ENCODE measurements at places on chromosomes 16 and 17.

DNA sequence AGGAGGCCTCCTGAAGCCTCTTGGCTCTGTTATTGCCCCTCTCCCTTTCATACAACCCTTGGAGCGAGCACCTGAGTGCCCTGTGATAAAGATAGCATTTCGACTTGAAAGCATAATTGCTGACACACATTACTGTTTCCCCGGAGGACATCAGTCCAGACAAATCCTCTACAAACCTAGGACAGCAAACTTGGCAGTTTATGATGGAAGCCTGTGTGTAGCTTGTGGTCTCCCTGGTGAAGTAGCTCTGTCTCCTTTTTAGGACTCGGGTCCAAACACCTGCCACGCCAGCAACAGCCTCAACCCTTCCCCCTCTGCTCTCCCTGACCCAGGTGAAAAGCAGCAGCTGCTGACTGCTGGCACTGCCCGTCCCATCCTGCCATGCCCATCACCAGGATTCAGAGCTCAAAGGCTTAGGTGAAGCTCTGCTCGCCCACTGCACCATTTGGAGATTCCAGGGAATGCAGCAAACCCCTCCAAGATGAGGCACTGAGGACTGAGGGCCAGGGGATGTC, 55.9 kb downstream of the IRX6 start:
- DNase-seq: no peak

DNA sequence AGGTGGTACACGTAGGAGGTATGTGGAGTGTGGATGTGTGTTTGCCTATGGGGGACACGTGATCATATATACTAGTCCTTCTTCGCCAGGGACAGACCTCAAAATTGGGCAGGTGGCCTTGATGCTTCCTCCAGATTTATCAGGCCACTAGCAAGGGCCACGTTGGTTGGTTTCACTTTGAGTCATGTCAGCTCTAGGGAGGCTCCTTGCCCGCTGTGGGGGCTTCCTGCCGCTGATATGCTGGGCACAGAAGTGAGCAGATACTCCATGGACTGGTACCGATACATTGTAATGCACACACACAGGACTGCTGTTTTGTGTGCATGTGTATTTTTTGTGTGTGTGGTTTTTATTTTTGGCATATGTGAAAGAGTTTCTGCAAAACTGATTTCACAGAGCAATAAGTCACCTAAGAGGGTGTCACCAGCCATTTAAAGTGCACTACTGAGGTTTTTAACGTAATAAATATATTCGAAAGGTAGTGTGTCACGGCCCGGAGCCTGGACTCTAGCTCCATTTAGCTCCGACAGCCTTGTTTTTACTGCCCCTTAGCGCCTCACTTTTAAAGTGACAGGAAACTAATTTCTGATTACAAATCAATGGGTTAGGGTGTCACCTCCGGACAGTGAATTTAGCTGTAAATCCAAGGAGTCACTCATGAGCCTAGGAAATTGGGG, 605.5 kb upstream of the SALL1 start:
- no peak for DNase-seq

- DNase-seq: no peak
Measured at GRCh38 chr17:2816688-2817087, 20.4 kb downstream of the RAP1GAP2 start.

DNA sequence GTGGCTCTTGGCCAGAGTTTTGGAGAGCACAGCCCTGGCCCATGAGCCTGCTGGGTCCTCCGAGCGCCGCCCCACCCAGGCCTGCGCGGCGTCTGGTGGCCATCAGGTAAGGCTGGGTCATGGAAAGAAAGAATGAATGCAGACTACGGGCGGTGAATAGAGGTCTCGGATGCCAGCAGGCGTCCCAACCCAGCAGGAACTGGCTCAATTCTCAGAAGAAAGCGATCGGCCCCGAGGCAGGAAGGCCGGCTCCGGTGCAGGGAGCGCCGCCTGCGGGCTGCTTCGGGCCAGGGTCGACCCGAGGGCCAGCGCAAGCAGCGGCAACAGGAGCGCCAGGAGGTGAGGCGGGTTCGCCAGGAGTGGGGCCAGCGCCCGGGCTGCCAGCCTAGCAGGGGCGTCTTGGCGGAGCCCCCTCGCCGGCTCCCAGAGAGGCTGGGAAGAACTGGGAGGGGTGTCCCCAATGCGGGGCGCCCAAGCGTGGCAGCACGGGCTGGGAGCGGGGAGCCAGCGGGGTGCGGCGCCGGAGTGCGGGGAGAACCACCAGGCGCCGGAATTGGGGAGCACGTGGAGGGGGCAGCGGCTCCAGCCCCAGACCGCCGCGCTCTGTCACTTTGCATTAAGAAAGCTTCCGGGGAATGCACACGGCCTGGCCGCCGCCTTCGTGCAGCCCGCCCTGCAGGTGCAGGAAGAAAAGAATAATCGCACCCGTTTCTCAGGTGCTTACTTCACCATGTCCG, 7.1 kb upstream of the TMC5 start:
- no peak for DNase-seq

DNA sequence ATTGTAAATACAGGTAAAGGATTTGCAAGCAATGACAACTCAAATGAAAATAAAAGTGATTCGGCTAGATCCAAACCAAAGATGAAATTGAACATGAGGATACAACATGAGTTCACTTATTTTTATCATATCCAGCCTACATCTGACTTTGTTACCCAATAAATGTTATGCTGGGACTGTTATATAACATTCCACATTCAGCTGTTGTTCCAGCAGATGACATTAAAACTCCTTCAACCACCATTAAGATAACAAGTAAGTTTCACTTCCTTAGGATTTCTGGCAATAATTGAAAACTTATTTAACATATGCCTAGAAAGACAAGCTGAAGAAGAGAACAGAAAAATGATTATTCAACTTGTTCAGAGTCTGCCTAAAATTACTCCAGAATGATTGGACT, 729.4 kb downstream of the CDH11 start:
- no peak for DNase-seq

DNA sequence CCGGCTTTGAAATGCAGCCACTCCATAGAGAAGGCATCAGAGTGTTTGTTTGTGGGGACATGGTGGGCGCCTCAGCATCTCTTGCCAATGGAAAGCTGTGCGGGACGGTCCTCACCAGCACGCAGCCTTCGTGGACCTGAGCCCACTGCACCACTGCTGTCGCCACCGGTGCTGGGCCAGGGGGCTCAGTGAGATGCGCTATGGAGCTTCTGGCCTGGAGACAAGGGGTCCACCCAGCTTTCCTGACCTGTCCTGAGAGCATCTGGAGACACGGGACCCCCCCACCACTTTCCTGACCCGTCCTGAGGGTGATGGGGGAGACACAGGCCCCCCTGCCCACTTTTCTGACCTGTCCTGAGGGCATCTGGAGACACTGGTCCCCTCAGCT, 79.4 kb downstream of the LMF1 start:
- DNase-seq: no peak

DNA sequence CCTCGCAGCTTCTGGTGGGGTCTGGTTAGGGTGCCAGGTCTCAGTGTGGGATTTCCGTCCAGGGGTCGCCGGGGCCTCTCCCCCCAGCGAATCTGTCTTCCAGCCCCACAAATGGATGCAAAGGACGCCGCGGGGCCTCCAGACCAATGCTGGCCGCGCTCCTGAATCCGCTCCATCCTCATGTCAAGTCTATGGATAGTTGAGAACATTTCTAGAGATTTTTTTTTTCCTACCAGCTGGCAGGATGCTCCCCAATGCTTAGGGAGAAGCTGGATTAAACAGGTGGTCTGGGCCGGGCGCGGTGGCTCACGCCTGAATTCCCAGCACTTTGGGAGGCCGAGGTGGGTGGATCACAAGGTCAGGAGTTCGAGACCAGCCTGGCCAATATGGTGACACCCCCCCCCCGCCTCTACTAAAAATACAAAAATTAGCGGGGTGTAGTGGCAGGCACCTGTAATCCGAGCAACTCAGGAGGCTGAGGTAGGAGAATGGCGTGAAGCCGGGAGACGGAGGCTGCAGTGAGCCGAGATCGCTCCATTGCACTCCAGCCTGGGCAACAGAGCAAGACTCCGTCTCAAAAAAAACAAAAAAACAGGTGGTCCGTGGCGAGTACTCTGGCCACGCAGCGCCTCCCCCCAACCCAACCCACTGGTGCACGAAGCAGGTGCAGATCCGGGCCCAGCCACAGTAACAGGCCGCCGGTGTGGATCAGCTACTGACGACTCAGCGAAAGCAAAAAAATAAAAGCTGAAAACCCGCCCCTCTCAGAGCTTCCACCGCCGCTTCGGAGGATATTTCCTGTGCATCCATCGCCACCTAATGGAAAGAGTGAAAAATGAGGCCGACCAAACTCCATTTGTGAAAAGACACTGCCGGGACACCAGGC, 1.1 kb upstream of the NXN start:
- DNase-seq: peak; percentile 69

- no peak for DNase-seq
Measured at GRCh38 chr17:28963841-28964240, 12.5 kb upstream of the PHF12 start.

DNA sequence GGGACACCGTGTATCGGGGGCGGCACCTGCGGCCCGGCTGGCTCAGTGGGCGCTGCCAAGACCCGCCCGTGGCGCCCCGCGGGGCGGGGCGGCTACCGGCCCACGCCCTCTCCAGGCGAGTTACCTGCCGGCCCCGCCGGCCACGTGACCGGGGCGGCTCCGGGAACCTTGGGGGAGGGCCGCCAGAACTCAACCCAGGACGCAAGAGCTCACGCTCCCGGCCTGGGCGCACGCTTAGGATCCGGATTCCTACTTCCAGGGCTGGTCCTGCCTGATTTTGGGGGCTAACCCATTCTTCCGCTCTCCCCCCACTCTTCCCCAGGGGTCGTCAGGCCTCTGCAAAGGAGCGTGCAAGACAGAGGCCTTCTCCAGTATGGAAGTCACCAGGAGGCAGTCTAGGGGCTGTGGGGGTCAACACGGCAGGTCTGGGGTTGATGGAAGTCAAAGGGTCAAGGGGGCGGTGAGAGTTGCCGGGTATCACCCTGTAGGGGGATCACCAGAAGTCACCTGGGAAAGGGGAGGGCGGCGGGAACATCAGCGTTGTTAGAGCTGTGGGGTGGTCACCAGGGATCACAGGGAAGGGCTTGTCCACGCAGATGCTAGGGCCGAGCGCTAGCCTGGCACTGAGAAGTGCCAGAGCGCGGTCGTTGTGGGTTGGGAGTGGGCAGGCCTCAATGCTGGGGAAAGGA, 354 bp upstream of the ESRP2 start:
- DNase-seq: peak; percentile 43

GRCh38 chr17:78965491-78965924, 14.2 kb downstream of the LGALS3BP start:
- DNase-seq: no peak

GRCh38 chr17:42408061-42408460, 15.0 kb downstream of the CAVIN1 start:
- no peak for DNase-seq

GRCh38 chr16:14109782-14110727, 38.9 kb downstream of the MRTFB start:
- DNase-seq: no peak

- DNase-seq: no peak
Measured at GRCh38 chr17:48459070-48459844, 29.2 kb upstream of the SKAP1 start.

DNA sequence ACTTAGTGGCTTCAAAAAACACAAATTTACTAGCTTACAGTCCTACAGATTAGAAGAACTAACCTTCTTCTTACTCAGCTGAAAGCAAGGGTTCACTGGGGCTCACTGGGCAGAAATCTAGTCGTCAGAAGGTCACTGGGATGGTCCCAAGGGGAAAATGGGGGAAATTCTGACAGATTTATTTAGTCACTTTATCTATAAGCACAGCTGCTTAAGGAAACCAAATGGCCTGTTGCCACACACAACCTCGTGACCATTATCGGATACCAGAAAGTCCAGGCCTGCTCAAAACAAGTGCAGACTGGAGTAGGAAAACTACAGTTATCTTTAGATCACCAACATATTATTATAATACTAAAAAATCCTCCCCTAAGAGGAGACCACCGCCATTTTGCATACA, 374.6 kb upstream of the ASIC2 start:
- DNase-seq: no peak

DNA sequence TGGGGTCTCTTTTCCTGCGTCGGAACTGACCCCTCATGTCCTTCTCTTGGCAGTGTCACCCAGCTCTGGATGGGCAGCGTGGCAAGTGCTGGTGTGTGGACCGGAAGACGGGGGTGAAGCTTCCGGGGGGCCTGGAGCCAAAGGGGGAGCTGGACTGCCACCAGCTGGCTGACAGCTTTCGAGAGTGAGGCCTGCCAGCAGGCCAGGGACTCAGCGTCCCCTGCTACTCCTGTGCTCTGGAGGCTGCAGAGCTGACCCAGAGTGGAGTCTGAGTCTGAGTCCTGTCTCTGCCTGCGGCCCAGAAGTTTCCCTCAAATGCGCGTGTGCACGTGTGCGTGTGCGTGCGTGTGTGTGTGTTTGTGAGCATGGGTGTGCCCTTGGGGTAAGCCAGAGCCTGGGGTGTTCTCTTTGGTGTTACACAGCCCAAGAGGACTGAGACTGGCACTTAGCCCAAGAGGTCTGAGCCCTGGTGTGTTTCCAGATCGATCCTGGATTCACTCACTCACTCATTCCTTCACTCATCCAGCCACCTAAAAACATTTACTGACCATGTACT, 13.2 kb downstream of the IGFBP4 start:
- no peak for DNase-seq

DNA sequence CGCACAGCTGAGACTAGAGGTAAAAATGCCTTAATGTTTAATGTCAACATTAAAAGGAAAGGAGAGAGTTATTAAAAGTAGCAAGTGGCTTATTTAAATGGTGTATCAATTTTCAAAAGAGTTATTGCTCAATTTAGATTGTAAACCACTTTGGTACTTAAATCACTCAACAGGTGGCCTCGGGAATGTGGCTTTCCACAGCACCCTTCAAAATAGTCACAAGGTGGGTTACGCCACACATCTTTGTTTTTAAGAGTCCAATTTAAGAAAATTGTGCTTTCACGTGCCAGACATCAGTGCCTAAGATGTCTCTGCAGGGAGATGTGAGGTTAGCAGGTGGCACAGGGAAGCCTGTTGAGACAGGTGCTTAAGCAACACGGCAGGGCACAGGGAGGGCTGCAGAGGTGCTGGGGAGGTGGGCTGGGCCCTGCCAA, 27.5 kb upstream of the ADCY7 start:
- no peak for DNase-seq

DNA sequence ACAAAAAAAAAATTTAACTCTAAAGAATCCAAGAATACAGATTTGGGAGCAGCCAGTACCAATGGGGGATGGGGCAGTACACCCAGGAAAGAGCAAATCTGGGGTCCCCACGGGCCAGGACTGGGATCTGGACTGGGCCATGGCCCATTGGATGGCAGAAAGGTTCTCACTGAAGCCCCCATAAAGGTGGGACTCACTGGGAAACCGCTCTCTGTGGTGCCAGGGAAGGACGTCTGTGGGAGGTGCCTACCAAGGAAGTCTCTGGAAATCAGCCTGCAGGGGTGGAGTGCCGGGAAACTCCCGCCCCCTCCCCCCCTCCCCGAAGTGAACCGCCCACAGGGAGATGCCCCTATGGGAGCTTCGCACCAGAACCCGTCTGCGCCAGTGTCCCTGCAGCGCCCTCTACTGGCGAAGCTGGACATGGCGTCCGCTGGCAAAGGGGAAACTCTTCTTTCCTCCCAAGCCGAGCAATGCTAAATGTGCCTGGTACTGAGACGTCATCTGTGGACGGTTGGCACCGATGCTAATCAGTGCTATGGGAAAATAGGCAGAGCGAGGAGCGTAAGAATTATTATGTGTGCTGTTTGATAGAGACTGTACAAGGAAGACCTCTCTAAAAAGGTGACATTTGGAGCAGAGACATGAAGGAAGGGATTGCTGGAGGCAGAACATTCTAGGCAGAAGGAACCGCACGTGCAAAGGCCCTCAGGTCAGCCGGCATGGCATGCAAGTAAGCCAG, 671.1 kb downstream of the WWOX start:
- DNase-seq: peak; percentile 60
